Foreskin keratinocyte (primary cell): ENCODE measurements at places on chromosomes 4 and X. TPM values are rescaled to one million over a fixed set of nuclear protein-coding genes. Genes with fewer than 3 reads are reported as not detected.

The RTL3 gene
- total RNA-seq = not detected in 2 replicates

DNA sequence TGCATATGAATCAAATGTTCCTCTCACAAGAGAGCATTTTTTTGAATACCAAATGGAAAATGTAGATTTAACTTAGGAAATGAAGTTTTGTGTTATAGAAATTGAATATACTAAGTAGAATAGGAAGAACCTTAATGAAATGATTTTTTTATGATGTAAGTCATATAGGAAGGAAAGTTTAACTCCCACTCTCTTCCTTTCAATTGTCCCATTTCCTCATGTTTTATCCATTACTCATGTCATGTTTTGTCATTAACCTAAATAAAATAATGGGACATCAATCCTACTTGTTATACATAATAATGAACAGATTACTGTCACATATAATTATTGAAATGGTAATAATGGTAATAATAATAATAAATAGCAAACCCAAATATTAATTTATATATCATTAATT, 22.7 kb upstream of the SRD5A3 start:
- DNase-seq = no peak

DNA sequence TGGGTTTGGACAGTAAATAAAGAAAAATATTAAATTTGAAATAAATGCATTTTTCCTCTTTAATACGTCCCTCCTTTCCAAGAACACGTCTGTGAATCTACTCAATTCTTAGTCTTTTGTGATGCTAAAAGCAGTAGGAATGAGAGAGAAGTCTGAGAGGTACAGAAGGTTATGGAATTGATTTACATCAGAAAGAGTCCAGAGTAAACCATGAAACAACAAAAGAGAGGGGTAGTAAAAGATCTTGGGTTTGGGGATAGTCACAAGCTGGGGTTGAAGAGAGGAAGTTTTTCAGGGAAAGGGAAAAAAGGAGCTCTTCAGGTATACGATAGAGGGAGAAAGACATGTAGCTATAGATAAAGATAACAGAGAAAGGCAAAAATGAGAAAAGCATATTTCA, 215.4 kb downstream of the RAB28 start:
- DNase-seq = no peak

GRCh38 chrX:35711281-35711680, 86.9 kb upstream of the MAGEB16 start:
- DNase-seq = no peak

- DNase-seq = no peak
These were observed 92.1 kb upstream of the SOD3 start for GRCh38 chr4:24703298-24703697.

GRCh38 chr4:67327245-67328017, 217.9 kb downstream of the CENPC start:
- peak; percentile 35 for DNase-seq
